Activated CD8-positive, alpha-beta memory T cell treated with anti-CD3 and anti-CD28 coated beads for 1 hour (primary cell): ENCODE measurements at places on chromosomes 7 and 10.

GRCh38 chr7:41992881-41993867 lies 243.8 kb downstream of the GLI3 start:
- DNase-seq, result no peak

GRCh38 chr10:112275512-112276245 lies 7.5 kb upstream of the TECTB start:
- no peak for DNase-seq

GRCh38 chr10:13939391-13939790 lies 352.6 kb downstream of the PRPF18 start:
- DNase-seq, result no peak

DNA sequence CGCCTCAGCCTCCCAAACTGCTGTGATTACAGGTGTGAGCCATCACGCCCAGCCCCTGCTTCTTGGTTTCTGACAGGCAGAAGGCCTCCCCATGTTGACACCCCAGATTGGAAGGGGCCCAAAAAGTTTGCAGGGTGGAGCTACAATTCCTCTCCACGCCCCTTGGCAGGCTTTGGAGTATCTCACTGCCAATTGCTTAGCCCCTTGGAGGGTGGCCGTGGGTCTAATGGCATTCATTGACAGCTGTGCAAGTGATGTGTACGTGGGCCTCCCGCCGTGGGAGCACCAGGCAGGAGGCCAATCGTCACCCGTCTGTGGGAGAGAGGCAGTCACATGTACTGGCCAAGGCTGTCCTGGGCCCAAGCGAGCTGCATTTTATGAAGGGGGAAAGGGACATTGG lies 73.7 kb upstream of the PPIF start:
- DNase-seq, result no peak

DNA sequence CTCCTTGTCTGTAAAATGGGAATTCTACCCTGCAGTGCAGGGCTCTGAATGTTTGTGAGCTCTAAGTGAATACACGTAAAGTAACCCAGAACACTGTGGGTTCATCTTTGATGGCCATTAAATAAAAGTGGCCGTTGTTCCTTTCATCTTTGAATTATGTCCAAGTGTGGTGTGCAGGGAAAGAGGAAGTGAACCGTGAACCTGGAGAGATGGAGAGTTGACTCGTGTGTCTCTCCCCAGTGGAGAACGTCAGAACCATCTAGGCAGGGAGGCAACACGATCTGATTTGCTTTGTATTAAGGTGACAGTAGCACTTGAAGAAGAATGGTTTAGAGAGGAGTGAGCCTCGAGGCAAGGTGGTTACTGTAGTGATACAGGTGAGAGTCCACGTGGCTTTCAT lies 93.5 kb upstream of the GJD4 start:
- no peak for DNase-seq

- no peak for DNase-seq
These were observed 236.4 kb upstream of the GPR26 start for GRCh38 chr10:123429706-123430221.

GRCh38 chr10:6383096-6383812 lies 180.5 kb downstream of the PFKFB3 start:
- no peak for DNase-seq

DNA sequence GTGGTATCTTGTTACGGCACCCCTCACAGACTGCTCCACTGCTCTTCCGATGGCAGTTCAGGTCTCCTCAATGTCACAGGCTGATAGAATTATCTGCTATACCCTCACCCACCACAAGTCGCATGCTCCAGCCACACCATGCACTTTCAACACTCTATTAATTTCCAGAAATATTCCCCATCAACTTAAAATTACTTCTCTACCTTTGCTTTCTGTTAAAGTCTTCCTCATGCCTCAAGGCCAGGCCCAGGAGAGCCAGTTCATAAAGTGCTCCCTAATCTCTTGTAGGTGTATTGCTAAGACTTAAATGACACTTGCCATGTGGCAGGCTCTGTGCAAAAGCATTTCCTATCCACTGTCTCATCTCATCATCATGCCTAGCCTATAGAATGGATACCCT lies 105.9 kb upstream of the ARID5B start:
- no peak for DNase-seq

DNA sequence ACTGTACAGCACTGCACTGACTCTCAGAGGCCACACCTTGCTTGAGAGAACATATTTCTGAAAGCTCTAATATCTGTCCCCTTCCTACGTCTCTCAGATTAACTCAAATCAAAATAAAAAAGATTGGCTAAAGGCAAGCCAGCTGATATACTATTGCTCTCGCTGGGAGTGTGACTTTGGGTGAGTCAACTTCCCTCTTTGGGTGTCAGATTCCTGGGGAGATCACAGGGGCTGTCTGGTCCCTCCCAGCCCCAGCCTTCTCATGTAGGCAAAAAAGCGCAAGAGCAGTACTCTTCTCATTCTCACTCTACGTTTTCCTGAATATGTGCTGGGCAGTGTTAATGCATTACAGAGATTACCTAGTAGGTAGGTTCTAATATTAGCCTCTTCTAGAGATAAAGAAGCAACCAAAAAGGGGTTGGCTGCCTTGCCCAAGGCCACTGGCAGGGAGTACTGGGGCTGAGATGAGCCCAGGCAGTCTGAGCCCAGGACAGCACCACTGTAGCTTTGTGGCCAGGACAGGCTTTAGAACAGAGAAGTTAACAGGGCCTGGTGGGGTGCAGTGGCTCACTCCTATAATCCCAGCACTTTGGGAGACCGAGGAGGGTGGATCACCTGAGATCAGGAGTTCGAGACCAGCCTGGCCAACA lies 9.1 kb upstream of the DENND2A start:
- no peak for DNase-seq

GRCh38 chr10:110059925-110060324 lies 52.1 kb downstream of the ADD3 start:
- no peak for DNase-seq
